GM23338 (cell line): ENCODE measurements at places on chromosomes 2 and 18.

DNA sequence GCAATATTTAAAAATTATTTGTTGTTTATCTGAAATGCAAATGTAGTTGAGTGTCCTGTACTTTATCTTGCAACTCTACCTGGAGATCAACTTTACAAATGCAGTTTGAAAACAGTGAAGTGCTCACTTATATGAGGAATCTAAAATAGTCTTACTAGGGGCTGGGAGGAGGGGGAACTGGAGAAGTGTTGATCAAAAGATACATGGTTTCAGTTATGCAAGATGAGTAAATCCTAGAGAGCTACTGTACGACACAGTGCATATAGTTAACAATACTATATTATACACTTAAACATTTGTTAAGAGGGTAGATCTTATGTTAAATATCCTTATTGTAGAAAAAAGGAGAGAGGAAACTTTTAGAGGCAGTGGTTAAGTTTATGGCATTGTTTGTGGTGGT, 241.9 kb downstream of the BCL11A start:
- no peak for DNase-seq

GRCh38 chr2:171882089-171882769, 11.8 kb downstream of the SLC25A12 start:
- DNase-seq: no peak

DNA sequence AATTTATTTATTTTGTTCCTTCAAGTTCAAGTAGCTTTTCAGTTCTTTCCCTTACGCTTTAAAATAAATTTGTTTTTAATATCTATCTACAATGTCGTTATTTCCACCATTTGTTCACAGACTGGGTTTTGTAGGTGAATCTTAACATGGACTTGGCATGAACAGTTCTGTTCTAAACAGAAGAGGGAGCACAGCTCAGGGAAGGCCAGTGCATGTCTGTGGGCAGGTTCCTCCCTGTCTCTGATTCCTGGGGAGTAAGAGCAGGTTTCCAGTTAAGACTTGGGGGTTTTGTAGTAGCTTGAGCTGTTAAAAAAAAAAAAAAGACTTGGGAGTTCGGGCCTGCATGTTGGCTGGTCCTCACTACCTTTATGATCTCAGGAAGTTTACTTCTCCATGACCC, 11.1 kb downstream of the TTL start:
- peak; percentile 12 for DNase-seq

DNA sequence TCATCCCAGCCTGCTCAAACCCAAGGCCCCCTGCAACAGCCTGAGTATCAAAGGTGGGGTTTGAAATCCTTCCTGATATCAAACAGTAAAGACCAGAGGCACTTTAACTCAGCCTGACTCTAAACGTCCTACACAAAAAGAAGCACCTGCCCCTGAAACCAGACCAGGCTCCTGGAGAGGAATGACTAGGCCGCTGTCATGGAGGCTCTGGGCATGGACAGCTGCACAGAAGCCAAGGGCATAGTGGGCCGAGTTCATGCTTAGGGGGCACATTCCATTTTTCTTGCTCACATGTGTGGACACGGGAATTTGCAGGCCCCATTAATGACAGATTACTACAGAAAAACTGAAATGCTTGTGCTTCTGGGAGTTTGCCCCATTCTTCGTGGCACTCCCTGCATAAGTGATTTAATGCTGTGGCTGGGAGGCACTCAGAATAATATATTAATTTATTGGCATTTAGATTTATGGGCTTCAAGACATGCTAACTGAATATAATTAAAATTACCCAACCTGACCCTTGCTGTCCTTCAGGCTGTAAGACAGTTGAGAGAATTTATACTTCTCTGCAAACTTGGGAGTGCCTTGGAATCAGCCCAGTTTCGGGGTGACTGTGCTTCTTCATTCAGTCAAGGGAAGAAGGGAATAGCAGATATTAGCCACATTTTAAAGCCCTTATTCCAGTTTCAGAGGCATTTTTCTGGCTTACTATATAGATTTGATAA, 105.5 kb downstream of the GYPC start:
- DNase-seq: no peak
